ENCODE measurements at places on chromosomes 2 and 18.
A peak's percentile ranks its signal among the peaks of the same experiment; 100 is the strongest.

DNA sequence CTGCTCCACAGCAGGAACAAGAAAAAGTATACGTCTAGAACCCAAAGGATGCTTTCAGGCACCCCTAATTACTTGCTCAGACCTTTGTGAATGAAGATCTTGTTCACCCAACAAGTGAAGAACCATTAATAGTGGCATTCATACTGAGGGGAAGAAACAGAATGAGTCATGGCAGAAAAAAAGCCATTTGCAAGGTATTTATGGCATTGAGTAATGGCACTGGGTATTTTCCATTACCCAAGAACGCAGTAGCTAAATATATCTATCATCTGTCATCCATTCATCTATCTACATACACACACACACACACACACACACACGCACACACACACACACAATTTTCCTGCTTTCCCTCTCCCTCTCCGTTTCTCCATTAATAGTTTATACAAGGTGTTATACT is 56.4 kb upstream of the XIRP2 start:
- DNase-seq: no peak

DNA sequence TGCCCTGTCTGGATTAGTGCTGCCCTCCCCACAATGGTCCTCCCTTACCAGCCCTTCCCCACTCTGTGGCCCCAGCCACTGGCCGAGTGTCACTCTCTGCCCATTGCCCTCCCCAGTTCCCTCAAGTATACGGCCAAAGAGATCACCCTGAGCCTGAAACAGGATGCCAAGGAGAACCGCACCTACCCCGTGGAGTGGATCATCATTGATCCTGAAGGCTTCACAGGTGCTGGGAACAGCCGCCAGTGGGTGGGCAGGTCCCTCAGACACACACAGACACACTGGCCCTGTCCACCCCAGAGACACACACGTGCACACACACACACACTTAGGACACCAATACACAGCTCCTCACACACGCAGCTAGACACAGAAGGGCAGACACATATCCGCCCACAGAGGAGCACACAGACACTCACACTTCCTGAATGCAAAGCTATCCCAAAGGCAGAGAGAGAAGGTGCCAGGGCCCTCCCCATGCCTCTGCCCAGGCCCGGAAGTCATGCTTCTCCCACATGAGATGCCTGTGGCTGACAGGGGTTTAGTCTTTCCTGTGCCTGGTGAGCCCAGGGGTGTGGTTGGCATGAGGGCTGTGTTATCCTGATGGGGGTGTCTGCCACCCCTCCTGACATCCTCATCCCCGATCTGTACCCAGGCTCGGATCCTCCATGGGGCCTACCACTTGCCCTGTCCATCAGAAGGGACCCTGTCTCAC is 2.9 kb downstream of the CHRND start:
- DNase-seq: no peak

DNA sequence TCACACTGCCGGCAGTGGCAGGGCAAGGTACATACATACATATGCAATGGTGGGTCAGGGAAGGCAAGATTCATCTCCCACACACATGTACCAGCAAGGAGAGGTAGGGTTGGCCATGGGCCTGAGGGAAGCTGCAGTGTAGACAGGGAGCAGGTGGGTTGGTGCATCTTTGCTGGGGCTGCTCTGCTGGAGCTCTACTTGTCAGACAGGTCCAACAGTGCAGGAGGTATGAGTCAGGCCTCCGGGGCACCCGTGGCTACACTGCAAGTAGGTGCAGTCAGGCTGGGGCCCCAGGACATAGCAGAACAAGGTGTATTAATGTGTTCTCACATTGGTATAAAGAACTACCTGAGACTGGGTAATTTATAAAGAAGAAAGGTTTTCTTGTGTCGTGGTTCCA is 281.1 kb upstream of the COL3A1 start:
- no peak for DNase-seq

DNA sequence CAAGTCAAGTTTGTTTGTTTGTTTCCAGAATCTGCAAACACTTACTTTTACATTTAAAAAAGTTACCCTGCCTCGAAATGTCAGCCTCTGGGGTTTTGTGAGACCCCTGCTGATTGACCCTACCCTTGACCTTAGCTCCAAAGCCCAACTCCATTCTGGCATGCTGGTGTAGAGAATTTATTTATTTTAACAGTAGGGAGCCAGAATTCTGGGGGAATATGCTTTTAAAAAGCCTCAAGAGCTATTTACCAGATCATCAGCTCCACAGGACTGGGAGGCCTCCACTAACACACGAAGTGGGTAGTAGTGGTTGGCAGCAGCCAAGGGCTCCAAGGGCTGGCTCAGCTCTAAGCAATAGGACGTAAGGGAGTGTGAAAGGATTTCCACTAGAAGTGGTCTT is 23.2 kb upstream of the GREB1L start:
- DNase-seq: no peak

GRCh38 chr2:20401489-20401835 is 45.4 kb upstream of the RHOB start:
- DNase-seq: no peak

GRCh38 chr18:50753311-50753710 is 66.5 kb downstream of the MRO start:
- no peak for DNase-seq

DNA sequence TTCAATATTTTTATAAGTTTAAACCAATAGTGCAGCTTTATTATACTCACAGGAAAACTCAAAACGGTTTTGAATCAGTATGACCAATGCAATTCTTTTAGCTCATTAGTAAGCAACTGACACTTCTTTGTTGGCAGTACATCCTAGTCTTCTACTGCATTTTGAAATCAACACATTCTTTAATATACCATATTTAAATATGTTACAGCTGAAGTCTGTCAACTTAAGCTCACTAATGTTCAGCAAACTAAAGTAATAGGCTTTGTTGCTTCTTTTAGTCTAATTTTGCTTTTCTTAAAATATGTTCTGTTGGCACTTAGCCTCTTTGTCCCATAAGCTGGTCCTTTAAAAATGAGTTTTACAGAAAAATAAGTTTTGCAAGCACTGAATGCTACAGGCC is 55.4 kb upstream of the CCBE1 start:
- peak; percentile 34 for DNase-seq

DNA sequence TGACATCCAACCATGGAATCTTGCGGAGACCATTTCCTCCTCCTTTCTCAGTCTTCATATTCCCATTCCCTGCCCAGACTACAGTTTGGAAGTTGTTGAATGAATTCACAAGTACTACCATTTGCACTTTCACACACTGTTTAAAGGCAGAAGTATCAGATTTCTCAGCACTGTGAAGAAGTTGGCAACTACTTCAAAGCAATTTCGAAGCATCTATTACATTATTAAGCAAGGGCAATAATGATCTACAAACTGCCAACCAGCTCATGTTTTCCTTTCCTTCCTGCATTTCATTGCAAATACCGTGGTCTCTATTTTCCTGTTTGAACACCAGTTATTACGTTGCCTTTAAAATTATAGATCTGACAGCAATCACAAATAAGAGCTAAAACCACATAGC is 105.5 kb downstream of the IRS1 start:
- no peak for DNase-seq

DNA sequence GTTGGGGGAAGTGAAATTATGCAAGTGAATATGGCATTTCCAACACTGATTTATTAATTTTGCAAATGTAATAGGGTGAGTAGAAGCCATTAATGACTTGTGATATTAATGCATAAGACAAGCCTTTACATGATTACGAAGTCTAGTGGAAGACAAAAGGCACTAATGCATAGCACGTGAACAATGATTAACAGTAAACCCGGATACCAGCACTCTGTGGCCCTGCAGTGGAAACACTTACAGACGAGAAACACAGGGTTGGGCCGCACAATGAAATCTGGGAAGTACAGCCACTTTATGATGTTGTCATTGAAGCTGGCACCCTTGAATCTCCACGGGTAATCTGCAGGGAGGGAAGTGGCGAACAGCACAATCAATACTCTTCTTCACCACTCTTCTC is 233.4 kb downstream of the NAPG start:
- no peak for DNase-seq

DNA sequence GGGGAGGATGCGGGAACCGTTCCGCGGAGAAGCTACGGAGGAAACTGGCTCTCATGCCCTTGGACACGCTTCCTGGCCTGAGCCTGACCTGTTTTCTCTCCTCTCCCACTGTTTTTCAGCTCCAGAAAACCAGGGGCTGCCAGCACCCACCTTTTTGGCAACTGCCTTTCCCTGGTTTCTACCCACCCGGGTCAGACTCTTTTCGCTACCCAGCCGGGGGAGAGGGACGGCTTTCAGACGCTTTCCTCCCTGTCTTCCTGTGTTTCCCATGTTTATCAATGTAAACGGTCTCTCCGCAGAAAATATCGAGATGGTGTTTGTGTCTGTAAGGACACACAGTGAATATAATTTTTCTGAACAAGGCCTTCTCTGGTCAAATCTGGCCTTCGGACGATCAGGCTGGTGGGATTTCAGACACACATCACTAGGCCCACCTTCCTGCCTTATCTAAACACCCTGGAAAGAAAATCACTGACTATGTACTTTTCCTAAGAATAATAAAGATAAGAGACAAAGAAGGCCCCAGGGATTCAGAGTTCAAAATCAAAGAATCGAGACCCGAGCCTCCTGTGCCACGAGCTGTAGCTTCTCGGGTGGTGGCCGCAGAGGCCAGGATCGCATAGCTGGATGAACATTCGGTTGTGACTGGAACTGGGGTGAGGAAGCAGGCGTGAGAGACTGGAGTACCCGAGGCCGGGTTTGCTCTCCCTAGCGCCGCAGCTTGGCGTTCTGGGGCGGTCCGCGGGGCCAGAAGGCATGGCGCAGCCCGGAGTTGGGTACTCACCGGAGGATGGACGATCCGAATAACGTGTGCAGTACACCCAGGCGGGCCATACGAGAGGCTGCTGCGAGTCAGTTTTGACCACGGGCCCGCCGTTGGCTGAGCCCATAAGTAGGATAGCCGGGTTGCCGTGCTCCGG is 1.7 kb downstream of the EN1 start:
- no peak for DNase-seq

DNA sequence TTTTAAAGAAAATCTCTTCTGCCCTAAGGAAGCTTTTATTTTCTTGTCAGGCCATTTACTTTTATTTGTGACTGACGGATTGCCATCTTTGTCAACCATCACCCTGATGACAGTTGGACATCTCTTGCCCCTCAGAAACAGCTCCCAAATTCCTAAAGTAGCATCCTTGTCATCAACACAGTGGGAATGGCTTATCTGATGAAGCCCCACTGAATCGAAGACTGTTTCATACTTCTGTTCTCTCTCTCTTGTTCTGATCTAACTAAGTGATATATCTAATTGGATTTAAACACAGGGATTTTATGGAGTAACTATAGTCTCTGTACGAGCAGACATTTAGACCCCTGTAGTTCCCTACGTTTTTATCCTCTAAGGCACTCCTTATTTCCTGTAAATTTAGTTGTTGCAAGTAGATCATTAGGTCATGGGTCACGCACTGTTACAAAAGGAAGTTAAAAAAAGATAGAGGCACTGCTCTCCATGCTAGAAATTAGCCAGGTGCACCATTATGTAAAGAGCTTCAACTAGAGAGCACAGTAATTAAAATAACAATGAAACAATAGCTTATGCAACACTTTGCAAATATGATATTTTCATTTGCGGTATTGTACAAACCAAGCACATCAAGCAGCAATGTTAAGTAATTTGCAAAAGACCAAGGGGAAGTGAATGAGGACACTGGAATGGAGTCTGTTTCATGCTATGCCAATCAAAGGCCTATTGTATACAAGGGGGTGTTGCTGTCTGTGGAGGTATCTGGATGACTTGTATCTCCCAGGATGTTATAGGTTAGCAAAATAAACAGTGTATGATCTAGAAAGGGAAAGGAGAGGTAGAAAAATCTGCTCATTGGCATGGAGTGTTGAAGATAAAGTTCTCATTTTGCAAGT is 284.7 kb downstream of the LRRTM1 start:
- no peak for DNase-seq

GRCh38 chr2:225013425-225014365 is 28.6 kb downstream of the DOCK10 start:
- DNase-seq: no peak

DNA sequence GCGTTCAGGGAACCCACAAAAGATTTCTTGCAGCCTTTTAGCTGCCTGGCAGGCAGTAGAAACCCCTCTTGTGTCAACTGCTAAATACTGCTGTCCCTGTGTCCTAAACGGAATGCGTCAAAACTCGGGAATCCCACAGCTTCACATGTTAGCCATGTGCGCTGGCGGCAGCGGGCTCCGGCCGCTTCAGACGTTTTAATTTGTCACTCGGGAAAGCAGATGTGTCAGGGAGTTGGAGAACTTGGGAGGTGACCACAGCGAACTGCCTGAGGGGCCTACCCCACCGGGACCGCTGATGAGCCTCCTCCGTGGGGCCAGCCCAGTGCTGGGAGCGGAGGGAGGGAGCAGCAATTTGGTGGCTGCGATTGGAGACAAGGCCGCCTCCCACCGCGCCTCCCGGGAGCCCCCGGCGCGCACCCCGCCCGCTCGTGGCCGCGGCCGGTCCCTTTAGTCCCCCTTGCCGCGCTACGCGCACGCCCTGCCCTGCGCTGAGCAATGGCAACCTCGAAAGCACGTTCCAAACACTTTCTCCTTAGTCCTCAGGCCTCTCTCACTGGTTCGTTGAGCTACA is 146.1 kb upstream of the SATB2 start:
- peak; percentile 15 for DNase-seq

- no peak for DNase-seq
Observed at GRCh38 chr2:174780856-174781255, 16.6 kb upstream of the CHRNA1 start.

GRCh38 chr18:2354292-2354691 is 217.0 kb downstream of the METTL4 start:
- DNase-seq: no peak

- DNase-seq: no peak
Observed at GRCh38 chr18:22044474-22045220, 124.7 kb upstream of the GATA6 start.
